ENCODE measurements at places on chromosomes 1 and 21. TPM values are rescaled to one million over a fixed set of nuclear protein-coding genes. Genes with fewer than 3 reads are reported as not detected.

Gene GNG12
- total RNA-seq, result 103 TPM

Gene SELL
- total RNA-seq, result 0.16 TPM

Gene KCND3
- not detected for total RNA-seq

Gene TMEM54
- 109 TPM for total RNA-seq

Gene OR10R2
- not detected for total RNA-seq

Gene GPR89A
- total RNA-seq, result 15.7 TPM

Gene AGBL4
- not detected for total RNA-seq

Gene ARHGEF16
- total RNA-seq, result 8.6 TPM

Gene BRDT
- not detected for total RNA-seq

Gene TTC3
- 134 TPM for total RNA-seq

Gene LRRC38
- total RNA-seq, result 0.33 TPM

Gene RPE65
- total RNA-seq, result not detected

Gene NECTIN4
- under 0.01 TPM for total RNA-seq

Gene FHAD1
- total RNA-seq, result 0.51 TPM

Gene TRABD2B
- total RNA-seq, result 0.33 TPM

Gene IL24
- not detected for total RNA-seq

Gene B3GALT5
- 7.5 TPM for total RNA-seq

Gene LRRC71
- not detected for total RNA-seq

Gene LCK
- total RNA-seq, result 0.25 TPM

Gene KCNJ6
- 0.25 TPM for total RNA-seq

Gene TOE1
- total RNA-seq, result 6.3 TPM

Gene AMY2A
- total RNA-seq, result not detected

Gene TLCD4
- 2.0 TPM for total RNA-seq

Gene AMY1B
- not detected for total RNA-seq
